Activated T-cell treated with anti-CD3 and anti-CD28 coated beads, Interleukin-2, amount 50 U/mL, for 24 hours (primary cell): ENCODE measurements at places on chromosomes 7 and 10.

DNA sequence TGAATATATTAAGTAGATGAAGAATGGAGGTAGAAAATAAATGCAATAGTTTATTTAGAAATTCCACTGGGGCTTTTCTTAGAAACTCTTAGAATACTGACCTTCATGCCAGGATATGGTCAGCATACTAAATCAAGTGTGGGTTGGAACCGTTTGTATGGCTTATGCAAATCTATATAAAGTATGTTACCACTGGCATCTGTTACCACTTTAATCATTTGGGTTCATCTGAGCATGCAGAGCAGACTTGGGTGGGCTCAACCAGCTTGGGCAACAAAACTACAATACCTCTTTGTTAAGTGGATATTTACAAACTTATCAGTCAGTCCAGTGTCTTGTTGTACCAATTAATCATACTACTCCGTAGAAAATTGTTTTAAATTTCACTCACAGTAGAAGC lies 125.8 kb downstream of the CRPPA start:
- DNase-seq: no peak

GRCh38 chr7:149662591-149663095 lies 110.7 kb downstream of the ZNF467 start:
- DNase-seq: peak; percentile 77

- no peak for DNase-seq
Observed at GRCh38 chr10:28842321-28842720, 165.0 kb downstream of the BAMBI start.

DNA sequence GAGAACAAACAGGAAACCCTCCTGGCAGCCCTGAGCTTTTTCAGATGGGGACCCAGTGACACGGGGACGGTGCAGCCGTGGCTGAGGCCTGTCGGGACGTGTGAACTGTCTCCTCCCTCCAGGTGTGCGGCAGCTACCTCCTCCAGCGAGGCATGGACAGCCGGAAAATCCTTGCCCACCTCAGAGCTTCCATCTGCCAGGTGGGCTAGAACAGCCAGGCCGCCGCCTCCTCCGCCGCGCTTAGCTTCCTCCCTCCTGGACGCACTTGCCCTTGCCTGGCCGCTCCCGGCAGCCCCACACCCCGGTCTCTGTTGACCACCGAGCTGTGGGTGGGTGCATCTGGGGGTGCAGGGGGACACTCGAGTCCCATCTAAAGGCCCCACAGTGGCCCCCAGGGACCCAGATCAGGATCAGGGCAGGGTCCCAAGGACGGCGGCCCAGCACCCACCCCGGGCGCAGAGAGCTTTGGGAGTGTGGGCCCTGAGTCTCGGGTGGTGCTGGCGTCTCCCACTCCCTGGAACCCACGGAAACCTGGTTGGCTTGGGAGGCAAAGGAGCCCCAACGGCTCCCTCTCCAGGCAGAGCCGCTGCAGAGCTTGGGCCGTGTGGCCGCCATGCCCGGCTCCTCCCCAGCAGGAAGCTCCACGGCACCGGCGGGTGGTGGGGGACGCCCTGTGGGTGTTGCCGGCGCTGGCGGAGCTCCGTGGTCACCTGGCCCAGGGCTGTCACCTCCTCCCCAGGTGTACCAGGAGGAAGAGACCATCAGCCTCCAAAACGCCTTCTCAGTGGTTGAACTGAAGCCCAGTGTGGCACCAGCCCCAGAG lies 32.9 kb upstream of the UTF1 start:
- no peak for DNase-seq

GRCh38 chr10:61280303-61280702 lies 172.9 kb downstream of the TMEM26 start:
- DNase-seq: no peak
